ENCODE measurements at places on chromosomes 6 and 20.
A peak's percentile ranks its signal among the peaks of the same experiment; 100 is the strongest.

DNA sequence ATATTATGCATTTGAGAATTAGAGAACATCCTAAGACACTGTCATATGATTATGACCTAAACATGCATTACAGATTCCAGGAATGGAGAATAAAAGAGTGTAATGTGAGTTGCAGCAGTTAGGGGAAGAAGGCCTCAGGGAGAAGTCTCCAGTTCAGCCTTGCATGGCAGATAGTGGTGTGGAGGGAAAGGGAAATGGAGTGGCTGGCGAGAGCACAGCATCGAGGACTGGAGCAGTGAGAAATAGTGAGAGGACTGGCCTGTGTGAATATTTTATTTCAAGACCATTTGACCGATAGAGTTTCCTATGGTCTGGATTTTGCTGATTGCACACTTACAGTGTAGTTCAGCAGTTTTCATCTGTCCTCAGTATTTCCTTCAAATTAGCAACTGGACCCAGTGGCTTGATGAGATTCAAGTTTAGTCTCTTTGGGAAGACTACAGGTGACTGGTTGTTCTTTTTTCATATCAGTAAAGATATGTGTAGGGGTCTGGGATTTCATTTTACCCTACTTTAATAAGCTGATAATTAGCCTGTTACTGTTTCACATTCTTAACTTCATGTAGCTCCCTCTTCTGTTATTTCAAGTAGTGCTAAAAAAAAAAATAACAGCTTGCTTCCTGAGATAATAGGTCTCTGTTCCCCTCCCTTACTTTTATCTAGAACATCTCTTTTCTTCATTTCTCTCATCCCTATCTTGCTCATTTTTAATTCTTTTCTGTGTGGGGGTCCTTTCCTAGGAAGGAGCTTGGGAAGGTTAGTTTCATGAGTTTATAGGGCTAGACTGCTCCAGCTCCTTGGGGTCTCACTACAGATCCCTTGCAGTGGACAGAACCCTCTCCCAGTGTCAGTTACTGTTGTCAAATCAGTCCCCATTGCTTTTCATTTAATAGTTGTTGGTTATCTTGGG is 27.9 kb downstream of the BLTP3A start:
- DNase-seq: no peak

DNA sequence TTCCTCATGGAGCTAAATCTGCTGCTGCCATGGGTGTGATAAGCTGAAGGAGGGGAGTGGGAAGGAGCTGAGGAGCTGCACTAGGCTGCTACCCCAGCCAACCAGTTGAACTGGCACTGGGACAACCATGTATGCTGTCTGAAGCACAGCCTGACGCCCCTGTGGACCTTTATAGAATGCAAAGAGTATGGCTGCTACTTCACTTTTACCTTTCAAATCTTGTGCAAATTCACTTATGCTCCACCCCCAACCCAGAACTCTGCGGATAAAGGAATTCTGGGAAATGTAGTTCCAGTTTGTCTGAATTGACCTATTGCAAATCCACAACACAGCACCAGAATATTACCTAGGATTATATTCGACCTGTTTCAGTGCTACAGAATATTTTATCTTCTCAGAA is 217.4 kb upstream of the SLC35B3 start:
- no peak for DNase-seq

GRCh38 chr20:9203081-9203447 is 134.2 kb downstream of the PLCB4 start:
- peak; percentile 30 for DNase-seq

DNA sequence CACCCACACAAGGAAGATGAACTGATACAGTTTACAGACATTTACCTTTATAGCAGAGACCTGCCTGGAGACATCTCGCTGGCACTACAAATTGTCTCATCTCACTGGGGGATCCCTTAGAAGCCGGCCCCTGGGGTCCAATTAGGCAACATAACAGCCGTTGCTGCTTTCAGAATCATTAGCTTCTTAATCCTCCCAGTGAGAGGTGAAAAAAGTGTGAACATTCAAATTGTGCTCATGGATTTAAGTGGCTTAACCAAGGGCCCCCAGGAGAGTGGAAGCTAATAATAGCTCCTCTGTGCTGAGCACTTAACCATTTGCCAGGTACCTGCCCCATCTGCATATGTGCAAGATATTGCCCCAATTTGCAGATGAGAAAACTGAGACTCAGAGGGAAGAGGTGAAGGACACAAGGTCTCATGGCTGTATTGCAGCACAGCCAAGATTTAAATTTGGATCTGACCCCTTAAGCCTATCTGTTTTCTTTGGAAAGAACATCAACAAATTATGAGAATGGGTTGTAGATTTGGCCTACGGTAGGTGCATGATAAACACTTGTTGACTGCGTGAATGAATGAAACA is 101.0 kb downstream of the EYA2 start:
- no peak for DNase-seq

- DNase-seq: no peak
Observed at GRCh38 chr6:6858533-6858982, 249.2 kb upstream of the RREB1 start.

- DNase-seq: no peak
Observed at GRCh38 chr20:44626278-44626677, 25.2 kb downstream of the ADA start.

DNA sequence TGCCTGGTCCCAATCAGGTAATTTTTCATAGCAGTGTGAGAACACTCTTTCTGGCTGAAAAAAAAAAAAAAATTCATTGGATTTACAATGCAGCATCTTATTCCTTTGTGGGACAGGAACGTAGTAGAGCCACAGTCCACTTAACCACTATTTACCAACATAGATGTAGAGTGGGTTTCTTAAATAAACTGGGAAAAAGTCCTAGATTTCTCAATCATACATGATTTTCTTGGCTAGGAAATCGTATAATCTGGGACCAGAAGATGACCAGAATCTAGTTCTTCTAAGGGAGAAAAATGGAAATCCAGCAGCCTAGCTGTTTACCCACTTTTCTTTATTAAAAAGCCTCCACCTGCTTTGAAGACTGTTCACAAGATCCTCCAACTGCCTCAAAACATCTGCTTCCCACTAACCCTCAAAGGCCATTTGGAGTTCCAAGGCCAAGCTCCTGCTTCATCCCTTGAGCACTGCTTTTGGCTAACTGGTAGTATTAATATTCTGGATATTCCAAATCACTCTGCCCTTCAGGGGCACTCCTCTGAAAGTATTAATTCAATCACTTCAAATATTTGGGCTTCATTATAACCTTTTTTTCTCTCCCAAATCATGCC is 70.4 kb downstream of the FYN start:
- DNase-seq: no peak

- DNase-seq: no peak
Observed at GRCh38 chr6:124433387-124434160, 528.7 kb upstream of the RNF217 start.

DNA sequence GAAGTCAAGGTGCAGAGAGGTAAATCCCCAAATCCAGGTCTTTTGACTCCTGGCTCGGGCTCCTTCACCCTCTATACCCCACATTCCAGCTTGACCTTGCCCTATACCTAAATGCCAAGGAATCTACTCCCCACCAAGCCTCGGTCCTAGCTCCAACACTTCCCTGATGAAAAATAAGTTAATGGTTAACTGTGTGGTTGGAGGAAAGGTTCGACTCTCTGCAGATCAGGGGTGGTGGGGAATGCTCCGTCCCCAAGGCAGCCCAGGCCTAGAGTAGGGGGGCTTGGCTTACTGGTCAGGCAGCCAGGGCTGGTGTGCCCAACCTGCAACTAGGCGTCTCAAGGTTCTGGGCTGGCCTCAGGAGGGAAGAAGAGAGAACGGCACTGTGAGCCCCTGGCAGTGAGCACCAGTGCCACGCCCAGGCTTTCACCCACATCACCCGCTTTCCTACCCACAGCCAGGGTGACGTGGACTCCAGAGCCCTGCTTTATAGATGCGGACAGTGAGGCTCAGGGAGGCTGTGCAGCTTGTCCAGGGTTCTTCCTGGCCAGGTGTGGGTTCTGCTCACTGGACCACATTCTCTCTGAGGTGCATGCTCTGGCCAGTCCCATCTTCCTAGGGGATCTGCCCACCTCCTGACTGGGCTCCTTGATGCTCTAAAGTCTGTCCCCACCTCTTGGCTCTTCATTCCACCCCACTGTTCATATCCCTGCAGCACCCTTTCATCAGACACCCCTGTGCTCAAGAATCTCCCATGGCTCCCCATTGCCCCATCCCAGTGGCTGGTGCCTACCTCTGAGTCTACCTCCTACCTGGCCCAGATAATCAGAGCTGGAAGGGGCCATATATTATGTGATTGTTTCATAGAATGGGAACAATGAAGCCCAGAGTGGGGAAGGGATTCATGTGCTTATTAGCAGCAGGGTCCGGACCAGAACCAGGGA is 8.2 kb downstream of the SPDEF start:
- DNase-seq: no peak

GRCh38 chr6:41648070-41648585 is 9.9 kb downstream of the MDFI start:
- DNase-seq: no peak

DNA sequence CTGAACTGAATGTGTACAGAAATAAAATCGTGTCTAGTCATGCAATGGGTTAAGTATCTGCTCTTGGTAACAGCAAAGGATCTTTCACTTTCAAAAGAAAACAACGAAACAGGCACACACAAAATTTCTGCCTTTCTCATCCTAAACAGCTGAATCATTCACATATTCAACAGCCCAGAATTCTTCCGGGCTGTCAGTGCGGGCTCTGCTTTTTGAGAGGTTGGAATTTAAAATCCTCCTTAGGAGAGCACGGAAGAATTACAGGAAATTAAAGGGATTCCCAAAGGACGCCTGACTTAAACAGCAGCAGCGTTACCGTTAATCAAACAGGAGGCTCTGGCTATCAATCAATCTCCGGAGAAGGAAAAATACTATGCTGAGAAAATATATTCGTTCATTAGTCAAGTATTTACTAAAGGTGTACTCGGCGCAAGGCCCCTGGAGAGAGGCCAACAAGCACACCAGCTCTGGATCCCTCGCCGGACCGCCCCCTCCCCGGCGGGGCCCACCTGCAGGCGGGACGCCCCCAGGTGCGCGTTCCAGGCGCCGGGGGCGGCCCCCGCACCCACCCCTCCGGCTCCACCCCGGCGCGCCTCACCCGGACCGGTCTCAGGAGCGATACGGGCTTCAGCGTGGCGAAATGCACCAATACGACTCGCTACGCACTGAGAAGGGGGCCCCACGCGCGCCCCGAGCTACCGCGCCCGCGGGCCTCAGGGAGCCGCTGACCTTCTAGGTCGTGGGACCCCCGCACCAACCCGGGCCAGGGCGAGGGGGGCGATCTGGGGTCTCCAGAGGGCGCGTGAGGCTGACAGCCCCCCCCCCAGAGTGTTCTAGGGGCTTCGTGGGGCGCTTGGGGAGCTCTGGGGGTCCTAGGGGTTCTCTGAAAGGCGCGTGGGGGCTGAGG is 1.0 kb downstream of the NAPB start:
- peak; percentile 57 for DNase-seq

GRCh38 chr20:50151034-50151743 is 2.3 kb downstream of the PEDS1 start:
- no peak for DNase-seq

DNA sequence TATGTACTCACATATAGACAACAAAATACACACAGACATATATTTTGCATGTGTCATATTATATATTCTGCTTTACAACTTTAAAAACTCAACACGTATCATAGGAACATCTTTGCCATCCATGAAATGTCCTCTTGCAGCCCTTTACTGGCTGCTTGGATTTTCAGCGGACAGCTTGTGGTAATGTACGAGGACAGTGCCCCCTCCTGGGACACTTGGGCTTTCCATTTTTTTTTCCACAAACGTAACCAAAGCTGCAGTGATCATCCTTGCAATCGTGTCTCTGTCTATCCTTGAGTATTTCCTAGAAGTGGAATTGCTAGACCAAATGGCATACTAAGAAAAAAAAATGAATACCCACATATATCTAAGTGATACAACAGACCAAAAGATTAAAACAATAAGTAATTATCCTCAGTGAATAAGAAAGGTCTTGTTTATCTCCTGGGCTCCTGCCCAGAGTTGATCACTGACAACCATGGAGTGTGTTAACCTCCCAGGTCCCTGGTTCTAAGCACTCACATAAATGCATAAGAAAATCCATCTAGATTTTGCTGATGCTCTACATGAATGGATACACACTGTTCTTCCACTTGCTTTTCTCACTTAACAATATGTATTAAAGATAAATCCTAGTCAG is 18.1 kb downstream of the BPI start:
- peak; percentile 80 for DNase-seq

DNA sequence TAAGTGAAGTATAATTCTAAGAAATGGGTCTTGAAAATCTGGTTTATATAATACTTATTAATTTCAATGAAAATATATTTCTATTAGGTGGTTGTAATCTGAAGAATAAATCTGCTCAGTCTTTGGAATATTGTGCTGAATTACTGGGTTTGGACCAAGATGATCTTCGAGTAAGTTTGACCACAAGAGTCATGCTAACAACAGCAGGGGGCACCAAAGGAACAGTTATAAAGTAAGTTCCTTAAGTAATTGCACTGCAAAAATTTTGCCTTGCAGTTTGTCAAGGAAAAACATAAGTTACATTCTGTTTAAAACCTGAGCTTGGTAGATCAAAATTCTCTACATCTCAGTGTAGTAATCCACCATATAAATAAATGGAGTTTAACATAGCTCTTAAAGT is 106.0 kb downstream of the MYO6 start:
- DNase-seq: peak; percentile 81

DNA sequence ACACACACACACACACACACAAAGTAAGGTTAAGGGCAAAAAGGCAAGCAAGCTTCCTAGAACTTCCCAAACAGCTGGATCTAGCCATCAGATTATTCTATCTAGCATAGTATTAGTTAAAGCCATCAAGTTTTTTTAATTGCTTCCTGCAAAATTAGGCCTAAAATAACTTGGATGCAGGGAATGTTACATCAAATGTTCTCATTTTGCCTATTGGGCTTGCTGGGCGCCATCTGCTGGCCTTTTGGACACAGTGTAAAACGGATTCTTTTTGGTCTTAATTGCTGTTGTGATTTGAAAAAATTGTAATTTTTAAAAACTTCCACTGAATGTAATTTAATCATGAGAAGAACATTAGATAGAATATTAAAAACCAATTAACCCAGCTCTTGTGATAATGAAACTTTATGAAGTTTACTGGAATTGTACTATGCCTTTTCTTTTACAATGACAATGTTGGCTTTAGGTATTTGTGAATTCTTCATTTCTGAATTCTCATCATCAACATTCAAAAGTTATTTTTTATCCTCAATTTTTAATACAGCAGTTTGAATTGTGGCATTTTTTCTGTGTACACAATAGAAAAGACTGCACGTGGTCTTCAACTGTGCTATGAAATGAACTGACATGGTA is 6.8 kb downstream of the MKKS start:
- peak; percentile 77 for DNase-seq

- DNase-seq: no peak
Observed at GRCh38 chr20:60097285-60097684, 139.1 kb downstream of the CDH26 start.

Measured in ELR (cell line).